Urothelium cell line (cell line): ENCODE measurements at places on chromosomes 7 and 10.
A peak's percentile ranks its signal among the peaks of the same experiment; 100 is the strongest.

DNA sequence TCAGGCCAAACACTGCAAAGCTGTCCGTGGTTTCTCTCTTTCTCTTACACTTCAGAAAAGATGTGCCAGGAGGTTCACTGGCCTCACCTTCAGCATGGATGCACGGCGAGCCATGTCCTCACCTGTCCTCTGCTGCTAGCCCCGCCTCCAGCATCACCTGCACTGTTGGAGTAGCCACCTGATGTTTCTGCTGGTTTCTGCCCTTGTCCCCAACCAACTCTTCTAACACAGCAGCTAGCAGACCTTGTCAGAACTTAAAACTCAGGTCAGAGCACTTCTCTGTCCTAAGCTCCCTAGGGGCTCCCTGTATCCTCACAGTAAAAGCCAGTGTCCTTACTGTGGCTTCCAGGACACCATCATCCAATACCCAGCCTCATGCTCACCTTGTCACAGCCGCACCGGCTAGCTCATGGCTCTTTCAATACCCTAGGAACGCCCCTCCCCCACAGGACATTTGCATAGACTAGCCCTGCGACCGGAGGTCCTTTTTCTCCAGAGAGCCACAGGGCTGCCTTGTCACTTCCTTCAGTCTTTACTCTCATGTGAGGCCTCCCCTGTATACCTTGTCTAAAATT is 15.2 kb downstream of the PALD1 start:
- no peak for DNase-seq

DNA sequence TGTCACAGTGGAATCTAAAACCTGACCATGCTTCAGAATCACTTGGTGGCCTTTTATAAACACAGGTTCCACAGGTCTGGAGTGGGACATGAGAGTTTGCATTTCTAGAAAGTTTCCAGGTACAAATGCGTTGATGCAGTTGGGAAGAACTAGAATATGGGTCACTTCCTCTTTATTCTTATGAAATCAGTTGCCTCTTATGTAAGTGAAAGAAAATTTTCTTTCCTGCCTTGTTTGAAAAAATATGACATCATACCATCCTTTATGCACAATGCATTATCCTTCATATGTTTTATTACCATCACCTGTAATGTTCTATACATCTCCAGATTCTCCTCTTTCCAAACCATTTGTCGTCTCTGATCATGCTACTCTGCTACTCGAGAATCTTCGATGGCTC is 44.0 kb downstream of the PLXNA4 start:
- no peak for DNase-seq

- DNase-seq = no peak
Measured at GRCh38 chr7:71766016-71766415, 634.1 kb downstream of the GALNT17 start.

- DNase-seq = no peak
Measured at GRCh38 chr10:9451211-9451773, 1396.8 kb downstream of the GATA3 start.

GRCh38 chr7:10225275-10225674 is 748.4 kb upstream of the PHF14 start:
- no peak for DNase-seq

DNA sequence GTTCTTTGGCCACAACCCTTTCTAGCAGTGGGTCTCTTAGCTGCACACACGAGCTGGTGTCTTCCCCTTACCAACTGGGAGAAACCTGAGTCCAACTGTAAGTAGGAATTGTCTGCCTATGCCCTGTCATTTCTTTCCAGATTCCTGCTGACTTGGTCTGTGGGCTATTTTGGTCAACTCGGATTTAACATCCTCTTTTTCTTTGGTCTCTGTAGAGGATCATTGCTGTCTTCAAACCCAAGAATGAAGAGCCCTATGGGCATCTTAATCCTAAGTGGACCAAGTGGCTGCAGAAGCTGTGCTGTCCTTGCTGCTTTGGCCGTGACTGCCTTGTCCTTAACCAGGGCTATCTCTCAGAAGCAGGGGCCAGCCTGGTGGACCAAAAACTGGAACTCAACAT is 10.3 kb downstream of the PI4K2A start:
- DNase-seq = no peak

GRCh38 chr10:123379156-123379555 is 225.0 kb downstream of the BUB3 start:
- DNase-seq = no peak

GRCh38 chr10:132417957-132418441 is 21.0 kb downstream of the PWWP2B start:
- no peak for DNase-seq

DNA sequence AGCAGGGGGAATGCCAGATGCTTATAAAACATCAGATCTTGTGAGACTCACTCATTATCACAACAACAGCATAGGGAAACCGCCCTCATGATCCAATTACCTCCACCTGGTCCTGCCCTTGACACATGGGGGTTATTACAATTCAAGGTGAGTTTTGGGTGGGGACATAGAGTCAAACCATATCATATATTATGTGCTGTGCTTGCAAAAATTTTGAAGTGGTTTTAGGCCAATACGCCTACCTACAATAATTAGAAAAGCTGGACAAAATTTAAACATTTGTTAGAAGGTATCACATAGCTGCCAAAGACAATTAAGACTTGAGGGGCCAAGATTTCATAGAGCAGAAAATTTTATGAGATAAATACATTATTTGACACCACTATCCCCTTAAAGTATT is 29.5 kb downstream of the NPSR1 start:
- no peak for DNase-seq

- no peak for DNase-seq
Measured at GRCh38 chr10:74896788-74897527, 70.6 kb downstream of the KAT6B start.

DNA sequence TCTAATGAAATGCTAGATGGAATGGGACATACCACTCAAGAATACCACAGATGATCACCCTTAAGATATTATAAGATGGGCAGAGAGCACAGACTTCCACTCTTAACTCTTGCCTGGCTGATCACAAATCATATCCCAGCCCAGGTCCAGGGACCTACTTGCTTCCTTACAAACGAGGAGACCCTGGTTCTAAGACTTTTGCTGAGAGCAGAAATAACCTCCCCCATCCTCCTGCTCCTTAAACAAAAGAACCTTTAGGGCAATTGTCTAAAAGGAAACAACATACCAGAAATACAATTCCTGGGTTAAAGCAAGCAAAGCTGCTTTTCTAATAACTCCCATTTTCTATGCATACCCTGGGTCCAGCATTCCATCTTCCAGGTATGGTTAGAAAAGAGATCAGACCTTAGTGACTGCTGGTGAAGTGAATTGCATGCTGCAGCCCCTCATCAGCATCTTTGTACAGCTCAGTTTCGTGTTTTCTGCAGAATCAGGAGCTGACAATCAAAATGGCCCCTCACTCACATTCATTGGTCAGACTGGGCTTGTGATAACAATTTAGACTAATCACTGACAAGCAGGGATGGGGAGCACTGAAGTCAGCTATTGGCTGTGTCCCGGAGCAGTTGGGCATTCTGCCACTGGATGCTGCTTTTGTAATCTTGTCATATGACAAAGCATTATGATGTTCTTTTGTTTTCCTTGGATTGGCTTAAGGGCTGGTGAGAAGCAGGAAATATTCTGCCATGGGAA is 14.6 kb downstream of the IFIT3 start:
- no peak for DNase-seq

DNA sequence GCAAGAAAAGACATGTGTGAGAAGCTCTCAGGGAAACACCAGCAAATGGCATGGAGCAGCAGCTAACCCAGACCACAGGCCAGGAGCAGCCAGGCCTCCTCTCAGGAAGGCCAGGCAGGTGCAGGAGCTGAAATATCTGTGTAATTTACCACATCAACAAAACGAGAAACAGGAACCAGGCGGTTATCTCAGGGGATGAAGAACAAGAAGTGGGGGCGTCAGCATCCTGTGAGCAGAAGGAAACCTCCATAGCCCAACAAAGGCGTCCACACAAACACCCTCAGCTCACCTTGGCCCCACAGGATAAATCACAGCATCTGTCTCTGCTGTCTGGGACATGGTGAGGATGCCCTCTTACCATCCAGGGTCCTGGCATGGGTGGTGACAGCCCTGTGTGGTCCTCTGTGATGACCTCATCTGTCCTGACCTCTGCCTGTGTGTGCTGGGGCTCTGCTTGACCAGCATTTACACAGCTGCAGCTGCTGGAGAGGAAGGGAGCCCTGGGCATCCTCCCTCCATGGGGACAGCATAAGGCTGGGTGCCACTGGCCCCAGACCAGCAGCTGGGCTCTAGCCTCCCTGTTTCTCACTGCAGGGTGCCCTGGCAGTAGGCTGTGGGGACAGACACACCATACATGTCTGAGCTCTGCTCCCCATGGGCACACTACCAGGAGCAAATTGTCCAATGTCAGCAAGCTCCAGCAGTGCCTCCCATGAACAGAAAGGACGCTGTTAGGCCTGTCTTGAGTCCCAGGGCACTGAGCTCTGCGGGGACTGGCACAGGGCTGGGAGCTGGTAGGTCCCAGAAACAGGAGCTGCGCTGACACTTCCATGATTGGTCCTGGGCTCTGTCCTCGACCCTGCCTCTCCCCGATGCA is 34.6 kb downstream of the ANXA8 start:
- DNase-seq = peak; percentile 0

- peak; percentile 37 for DNase-seq
Measured at GRCh38 chr7:41451826-41452225, 251.1 kb downstream of the INHBA start.

DNA sequence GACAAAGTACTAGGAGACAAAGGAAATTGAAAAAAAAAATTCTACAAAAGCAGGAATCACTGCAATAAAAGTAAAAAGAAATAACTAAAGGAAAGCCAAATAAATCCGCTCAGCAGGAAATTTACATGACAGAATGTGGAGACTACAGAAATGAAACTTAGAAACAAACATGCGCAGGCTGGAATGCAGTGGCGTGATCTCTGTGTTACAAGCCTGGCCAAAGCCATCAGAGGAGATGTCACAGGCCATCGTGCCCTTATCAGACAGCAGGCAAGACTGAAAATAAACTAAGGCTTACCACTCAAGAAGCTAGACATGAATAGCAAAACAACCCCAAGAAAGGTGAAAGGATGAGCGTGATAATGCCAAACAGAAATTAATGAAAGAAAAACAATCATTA is 6.3 kb upstream of the CAMK2B start:
- DNase-seq = no peak
